ENCODE measurements at places on chromosomes 5 and 9. TPM values are rescaled to one million over a fixed set of nuclear protein-coding genes. Genes with fewer than 3 reads are reported as not detected.

DNA sequence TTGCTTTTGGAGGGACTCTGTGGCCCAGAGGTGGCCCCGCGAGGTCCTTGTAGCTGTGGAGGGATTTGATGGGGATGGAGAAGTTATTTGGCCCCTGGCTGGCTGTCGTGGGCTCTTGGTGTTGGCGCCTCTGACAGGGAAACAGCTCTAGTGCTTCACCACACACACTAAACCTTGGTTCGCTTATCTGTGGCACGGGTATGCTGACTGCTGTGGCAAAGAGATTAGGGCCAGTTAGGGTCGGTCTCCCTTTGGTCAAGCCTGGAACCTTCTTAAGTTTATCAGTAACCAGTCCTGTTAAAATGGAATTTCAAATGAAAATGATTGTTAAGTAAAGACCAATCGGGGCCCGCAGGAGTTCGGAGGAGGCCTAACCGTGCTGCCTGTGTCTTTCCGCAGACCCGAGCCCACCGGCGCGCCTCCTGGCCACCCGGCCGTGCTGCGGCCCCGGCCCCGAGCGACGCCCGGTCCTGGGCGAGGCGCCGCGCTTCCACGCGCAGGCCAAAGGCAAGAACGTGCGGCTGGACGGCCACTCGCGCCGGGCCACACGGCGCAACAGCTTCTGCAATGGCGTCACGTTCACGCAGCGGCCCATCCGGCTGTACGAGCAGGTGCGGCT lies 28.4 kb downstream of the NEURL1B start:
- H3K27ac ChIP-seq = no peak overlapping the region
- DNase-seq = no peak
- H3K4me1 ChIP-seq = no peaks in the 10 kb centered on the region
- H3K27me3 ChIP-seq = no peaks in the 10 kb centered on the region

DNA sequence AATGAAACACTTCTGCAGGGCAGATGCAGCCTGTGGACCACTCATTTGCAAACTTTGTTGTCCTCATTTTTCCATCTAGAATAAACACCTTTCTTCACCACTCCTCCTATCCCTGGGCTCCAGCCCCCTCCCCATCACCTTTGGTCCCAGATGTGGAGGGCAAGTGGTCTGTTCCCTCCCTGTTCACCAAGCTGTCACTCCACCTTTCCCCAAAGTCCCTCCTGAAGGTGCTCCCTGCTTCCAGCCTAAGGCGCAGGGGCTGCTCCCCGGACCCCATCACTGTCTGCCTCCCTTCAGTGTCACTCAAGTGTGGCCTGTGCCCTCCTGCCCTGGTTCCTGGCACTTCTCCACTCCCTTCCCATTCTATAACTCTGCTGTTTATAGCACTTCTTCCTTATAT lies 6.9 kb downstream of the PCYOX1L start:
- H3K4me3 ChIP-seq = no peak overlapping the region
- DNase-seq = no peak
- no peak overlapping the region for H3K27ac ChIP-seq
- no peaks in the 10 kb centered on the region for H3K36me3 ChIP-seq
- H3K4me1 ChIP-seq = no peaks in the 10 kb centered on the region

GRCh38 chr5:139968547-139969261 lies 74.4 kb downstream of the NRG2 start:
- DNase-seq = peak; percentile 89
- H3K4me1 ChIP-seq = no peaks in the 10 kb centered on the region
- H3K4me3 ChIP-seq = no peak overlapping the region
- no peaks in the 10 kb centered on the region for H3K27me3 ChIP-seq
- H3K36me3 ChIP-seq = no peaks in the 10 kb centered on the region

DNA sequence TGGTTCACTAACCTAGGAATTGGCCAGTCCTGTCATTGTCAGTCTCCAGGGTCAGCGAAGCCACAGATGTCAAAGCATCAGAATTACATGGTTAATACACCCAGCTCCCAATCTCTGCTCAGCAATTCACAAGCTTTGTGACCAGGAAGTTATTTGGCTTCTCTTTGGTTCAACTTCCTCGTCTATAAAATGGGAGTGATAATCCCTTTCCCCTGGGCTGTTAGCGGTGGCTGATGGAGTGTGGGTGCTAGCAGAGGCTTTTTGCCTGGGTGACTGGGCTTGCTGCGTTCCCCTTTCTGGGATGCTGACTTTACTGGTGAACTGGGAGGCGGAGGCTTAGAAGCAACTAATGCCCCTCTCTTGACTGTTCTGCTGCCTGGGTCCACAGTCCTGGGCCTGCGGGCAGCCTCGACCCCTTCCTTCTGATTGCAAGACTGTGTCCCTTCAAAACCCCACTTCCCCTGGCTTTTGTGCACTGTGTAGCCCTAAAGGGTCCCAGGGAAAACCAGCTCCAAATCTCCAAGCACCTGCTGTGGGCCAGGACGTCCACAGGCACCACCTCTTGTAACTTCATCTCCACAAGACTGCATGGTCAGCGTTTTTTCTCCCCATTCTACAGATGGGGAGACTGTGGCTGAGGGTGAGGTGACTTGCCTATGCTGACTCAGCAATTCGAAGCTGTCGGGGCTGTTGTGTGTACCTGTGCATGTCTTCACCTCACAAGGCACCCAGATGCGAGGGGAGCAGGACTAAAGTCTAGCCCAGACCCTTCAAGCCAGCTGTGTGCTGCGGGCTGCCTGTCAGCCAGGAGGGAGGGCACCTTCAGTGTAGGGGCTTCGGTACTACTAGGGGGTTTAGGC lies 45.2 kb upstream of the NEURL1B start:
- H3K4me3 ChIP-seq = no peak overlapping the region
- no peaks in the 10 kb centered on the region for H3K36me3 ChIP-seq
- no peak for DNase-seq
- no peaks in the 10 kb centered on the region for H3K4me1 ChIP-seq

- H3K4me3 ChIP-seq = peak overlapping the region; percentile 60
- no peaks in the 10 kb centered on the region for H3K4me1 ChIP-seq
- no peaks in the 10 kb centered on the region for H3K27me3 ChIP-seq
- no peaks in the 10 kb centered on the region for H3K36me3 ChIP-seq
- H3K27ac ChIP-seq = peak overlapping the region; percentile 56
These were observed 1.0 kb upstream of the F2R start for GRCh38 chr5:76714751-76715485.

DNA sequence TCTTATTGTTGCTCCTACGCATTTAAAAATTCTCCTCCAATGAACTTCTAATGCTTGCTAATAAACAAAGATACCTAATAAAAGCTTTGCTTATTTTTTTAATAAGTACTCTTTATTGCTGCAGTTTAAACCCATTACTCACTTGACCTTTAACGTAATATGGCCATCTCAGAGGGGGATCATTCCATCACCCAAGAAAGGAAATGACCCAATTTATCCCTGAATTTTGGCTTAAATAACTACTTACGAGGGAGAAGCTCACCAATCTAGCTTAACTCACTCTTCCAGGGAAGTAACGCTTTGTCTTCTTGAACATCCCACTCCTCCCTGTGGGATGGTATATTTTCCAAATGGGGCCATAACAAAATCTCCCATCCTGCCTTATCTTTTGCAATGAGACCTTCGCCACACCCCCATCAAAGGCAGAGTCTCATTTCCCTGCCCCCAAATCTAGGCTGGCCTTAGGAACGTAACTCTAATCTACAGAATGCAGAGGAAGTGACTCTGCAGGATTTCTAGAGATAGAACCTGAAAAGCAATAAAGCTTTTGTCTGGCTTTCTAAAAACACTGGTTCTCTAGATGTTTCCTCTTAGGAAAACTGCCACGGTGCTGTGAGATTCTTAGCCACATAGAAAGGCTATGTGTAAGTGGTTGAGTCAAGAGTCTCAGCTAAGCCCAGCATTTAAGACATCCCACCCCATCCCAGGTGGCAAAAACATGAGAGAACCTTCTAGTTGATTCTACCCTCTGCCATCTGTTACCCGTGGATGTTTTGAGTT lies 310.0 kb downstream of the ASTN2 start:
- H3K4me3 ChIP-seq = no peak overlapping the region
- no peaks in the 10 kb centered on the region for H3K4me1 ChIP-seq
- H3K27ac ChIP-seq = no peak overlapping the region
- H3K36me3 ChIP-seq = no peaks in the 10 kb centered on the region
- no peak for DNase-seq

The LRRC70 gene
- 1.2 TPM for total RNA-seq

The ZNF462 gene
- 2.1 TPM for total RNA-seq

DNA sequence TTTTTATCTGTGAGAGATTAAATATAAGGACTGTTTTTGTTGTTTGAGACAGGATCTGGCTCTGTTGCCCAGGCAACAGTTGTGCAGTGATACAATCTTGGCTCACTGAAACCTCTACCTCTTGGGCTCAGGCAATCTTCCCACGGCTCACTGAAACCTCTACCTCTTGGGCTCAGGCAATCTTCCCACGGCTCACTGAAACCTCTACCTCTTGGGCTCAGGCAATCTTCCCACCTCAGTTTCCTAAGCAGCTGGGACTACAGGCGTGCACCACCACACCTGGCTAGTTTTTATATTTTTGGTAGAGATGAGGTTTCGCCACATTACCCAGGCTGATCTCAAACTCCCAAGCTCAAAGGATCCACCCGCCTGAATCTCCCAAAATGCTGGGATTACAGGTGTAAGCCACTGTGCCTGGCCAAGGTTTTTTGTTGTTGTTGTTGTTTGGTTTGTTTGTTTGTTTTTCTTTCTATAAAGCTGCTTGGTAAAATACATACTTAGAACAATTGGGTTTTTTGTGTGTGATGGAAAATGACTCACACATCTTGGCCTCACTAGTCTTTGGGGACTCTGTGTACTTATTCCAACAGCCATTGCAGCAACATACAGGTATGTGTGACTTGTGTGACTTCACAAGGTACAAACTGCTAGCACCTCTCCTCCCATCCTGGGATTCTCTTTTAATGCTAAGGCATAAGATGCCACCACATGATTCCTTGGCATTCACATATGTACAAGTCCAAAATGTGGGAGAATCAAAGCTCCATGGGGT lies 36.5 kb upstream of the RASA1 start:
- H3K4me1 ChIP-seq = no peaks in the 10 kb centered on the region
- no peak overlapping the region for H3K4me3 ChIP-seq
- H3K36me3 ChIP-seq = no peaks in the 10 kb centered on the region
- no peaks in the 10 kb centered on the region for H3K27me3 ChIP-seq
- no peak overlapping the region for H3K27ac ChIP-seq
- DNase-seq = no peak

- no peak overlapping the region for H3K4me3 ChIP-seq
- no peak for DNase-seq
- H3K4me1 ChIP-seq = no peaks in the 10 kb centered on the region
These were observed 15.0 kb downstream of the TRIM32 start for GRCh38 chr9:116701940-116702642.

- H3K36me3 ChIP-seq = no peaks in the 10 kb centered on the region
- H3K27me3 ChIP-seq = no peaks in the 10 kb centered on the region
- H3K4me3 ChIP-seq = no peak overlapping the region
- no peak for DNase-seq
- no peaks in the 10 kb centered on the region for H3K4me1 ChIP-seq
- H3K27ac ChIP-seq = no peak overlapping the region
These were observed 66.1 kb upstream of the TYRP1 start for GRCh38 chr9:12627096-12627495.

DNA sequence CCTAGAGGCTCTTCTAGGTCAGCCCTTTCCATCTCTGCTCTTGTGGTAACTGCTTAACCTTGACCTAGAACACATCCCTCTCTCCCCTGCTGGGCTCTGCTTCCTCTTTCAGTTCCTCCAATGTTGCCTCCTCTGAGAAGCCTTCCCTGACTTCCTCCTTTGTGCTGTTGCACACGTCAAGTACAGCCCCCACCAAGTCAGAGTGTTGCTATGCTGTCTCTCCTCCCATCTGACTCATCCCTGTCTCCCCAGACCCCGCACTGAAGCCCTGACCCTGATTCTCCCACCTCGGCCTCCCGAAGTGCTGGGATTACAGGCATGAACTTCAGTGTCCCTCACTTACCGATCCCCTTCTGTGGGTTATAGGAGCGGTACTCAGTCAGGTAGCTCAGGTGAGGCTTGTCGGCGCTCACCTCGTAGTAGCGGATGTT lies 10.4 kb upstream of the TRIM14 start:
- no peak for DNase-seq
- no peaks in the 10 kb centered on the region for H3K27me3 ChIP-seq
- H3K36me3 ChIP-seq = no peaks in the 10 kb centered on the region
- H3K4me1 ChIP-seq = no peaks in the 10 kb centered on the region

The ARL14EPL gene
- total RNA-seq = not detected

The ZNG1E gene
- 25.3 TPM for total RNA-seq

The FBP2 gene
- total RNA-seq = not detected

- H3K27me3 ChIP-seq = no peaks in the 10 kb centered on the region
- DNase-seq = no peak
- no peak overlapping the region for H3K4me3 ChIP-seq
- H3K4me1 ChIP-seq = no peaks in the 10 kb centered on the region
- no peak overlapping the region for H3K27ac ChIP-seq
These were observed 472.8 kb downstream of the PSAT1 start for GRCh38 chr9:78769690-78770089.

The MAP1B gene
- 14.0 TPM for total RNA-seq

The PTGES gene
- total RNA-seq = not detected

GRCh38 chr5:44443172-44443571 lies 54.0 kb upstream of the FGF10 start:
- no peaks in the 10 kb centered on the region for H3K4me1 ChIP-seq
- H3K4me3 ChIP-seq = no peak overlapping the region
- H3K27me3 ChIP-seq = no peaks in the 10 kb centered on the region
- no peaks in the 10 kb centered on the region for H3K36me3 ChIP-seq
- no peak overlapping the region for H3K27ac ChIP-seq

The SLC12A7 gene
- 54.3 TPM for total RNA-seq

DNA sequence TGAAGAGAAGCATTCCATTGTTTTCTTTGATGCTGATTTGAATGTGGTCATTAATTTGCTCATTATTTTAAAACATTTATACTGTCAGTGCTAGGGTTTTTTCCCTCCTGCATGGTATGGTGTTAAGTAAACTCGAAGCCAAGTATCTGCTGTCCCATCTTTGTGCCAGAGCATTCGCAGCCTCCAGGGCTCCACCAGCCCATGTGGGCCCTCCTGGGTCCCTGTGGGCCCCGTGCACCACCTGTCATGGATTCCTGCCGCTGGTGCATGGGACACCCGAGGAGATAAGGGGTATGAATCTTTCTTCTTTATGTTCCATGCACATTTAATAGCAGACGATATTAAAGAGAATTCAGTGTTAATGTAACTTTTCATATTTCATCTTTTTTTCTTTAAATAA lies 95.1 kb downstream of the TRIO start:
- DNase-seq = no peak
- no peaks in the 10 kb centered on the region for H3K4me1 ChIP-seq
- no peak overlapping the region for H3K4me3 ChIP-seq
- H3K27me3 ChIP-seq = no peaks in the 10 kb centered on the region
- no peaks in the 10 kb centered on the region for H3K36me3 ChIP-seq

DNA sequence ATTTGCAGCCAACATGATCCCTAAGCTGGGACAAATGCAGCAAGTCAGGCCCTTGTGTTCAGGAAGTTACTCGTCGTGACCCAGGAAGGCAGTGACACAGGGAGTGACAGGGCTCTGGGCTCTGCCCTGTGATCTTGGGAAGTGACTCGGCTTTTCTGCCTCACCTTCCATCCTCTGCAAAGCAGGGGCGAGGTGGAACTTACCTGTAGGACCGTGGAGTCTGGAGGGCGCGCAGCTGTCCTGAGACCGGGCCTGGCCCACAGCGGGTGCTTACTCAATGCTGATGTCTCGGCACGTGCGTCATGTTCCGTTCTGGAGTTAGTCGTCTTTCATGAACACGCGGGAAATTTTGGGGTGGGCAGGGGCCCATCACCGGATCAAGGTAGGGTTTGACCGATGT lies 22.8 kb upstream of the LPCAT1 start:
- H3K36me3 ChIP-seq = no peaks in the 10 kb centered on the region
- H3K27ac ChIP-seq = no peak overlapping the region
- H3K4me1 ChIP-seq = no peaks in the 10 kb centered on the region

The PIP5K1B gene
- total RNA-seq = not detected

The SOHLH1 gene
- not detected for total RNA-seq

The FGF18 gene
- total RNA-seq = not detected

- DNase-seq = peak; percentile 40
- no peak overlapping the region for H3K4me3 ChIP-seq
- H3K36me3 ChIP-seq = no peaks in the 10 kb centered on the region
- H3K27ac ChIP-seq = no peak overlapping the region
- H3K27me3 ChIP-seq = no peaks in the 10 kb centered on the region
These were observed 35.9 kb upstream of the ARSB start for GRCh38 chr5:79020861-79021561.

Data from right lobe of liver (tissue), 6 donors.